NCI-H226 (cell line): ENCODE measurements at places on chromosomes 7 and 10.
A peak's percentile ranks its signal among the peaks of the same experiment; 100 is the strongest.

DNA sequence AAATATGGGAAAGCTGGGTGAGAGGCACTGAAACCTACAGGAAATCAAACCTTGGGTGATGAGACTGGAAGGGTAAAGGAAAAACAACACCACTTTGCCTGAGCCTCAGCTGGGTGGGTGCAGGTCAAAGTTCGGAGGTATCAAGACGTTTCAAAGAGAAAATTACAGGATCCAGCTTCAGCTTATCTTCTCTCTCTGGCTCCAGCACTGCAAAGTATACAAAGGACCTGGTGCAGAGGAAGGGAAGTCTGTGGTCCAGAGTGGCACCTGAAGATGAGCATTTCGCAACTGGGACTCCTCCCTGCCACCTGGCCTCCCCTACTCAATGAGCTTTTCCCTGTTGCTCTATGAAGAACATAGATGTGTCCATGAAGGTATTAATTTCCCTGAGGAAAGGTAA lies 6.4 kb upstream of the FXYD4 start:
- no peak for DNase-seq

GRCh38 chr10:6114805-6115341 lies 26.0 kb downstream of the RBM17 start:
- peak; percentile 9 for DNase-seq

DNA sequence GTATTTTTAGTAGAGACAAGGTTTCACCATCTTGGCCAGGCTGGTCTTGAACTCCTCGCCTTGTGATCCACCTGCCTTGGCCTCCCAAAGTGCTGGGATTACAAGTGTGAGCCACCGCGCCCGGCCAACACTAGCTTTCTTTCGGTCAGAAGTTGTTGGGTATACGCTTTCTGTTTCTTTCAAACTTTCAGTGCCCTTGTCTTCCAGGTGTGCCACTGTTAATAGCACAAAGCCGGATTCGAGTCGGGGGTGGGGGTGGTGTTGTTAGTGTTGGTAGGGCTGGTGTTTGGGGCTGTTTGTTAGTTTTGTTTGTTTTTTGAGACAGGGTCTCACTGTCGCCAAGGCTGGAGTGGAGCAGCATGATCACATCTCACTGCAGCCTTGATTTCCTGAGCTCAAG lies 33.8 kb upstream of the NANOS1 start:
- no peak for DNase-seq

GRCh38 chr7:87032604-87033339 lies 26.7 kb downstream of the ELAPOR2 start:
- no peak for DNase-seq

GRCh38 chr7:137846549-137846826 lies 286 bp downstream of the DGKI start:
- no peak for DNase-seq

- no peak for DNase-seq
Observed at GRCh38 chr10:116777006-116777405, 34.6 kb upstream of the HSPA12A start.

GRCh38 chr7:83306502-83306901 lies 143.8 kb upstream of the PCLO start:
- no peak for DNase-seq

- DNase-seq, result no peak
Observed at GRCh38 chr10:35336921-35337823, 863 bp downstream of the CCNY start.

DNA sequence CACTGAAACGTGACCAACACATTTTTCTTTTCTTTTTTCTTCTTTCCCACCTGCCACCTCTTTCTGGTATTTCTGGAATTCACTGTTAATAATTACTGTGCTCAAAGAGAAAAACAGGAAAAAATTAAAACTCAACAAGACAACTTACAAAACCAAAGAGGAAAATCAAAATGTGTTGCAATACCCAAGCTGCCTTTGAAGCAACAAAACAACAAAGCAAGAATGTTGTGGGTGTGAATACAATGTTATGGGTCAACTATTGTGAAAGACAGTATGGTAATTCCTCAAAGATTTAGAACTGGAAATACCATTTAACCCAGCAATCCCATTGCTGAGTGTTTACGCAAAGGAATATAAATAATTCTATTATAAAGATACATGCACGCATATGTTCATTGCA lies 415.1 kb downstream of the GFRA1 start:
- peak; percentile 4 for DNase-seq

GRCh38 chr7:35992436-35992835 lies 160.6 kb upstream of the EEPD1 start:
- DNase-seq, result no peak

GRCh38 chr7:9231630-9232121 lies 798.3 kb downstream of the NXPH1 start:
- no peak for DNase-seq

- no peak for DNase-seq
Observed at GRCh38 chr7:129576138-129576537, 35.4 kb upstream of the NRF1 start.

GRCh38 chr7:139916717-139917395 lies 87.8 kb downstream of the TBXAS1 start:
- no peak for DNase-seq

DNA sequence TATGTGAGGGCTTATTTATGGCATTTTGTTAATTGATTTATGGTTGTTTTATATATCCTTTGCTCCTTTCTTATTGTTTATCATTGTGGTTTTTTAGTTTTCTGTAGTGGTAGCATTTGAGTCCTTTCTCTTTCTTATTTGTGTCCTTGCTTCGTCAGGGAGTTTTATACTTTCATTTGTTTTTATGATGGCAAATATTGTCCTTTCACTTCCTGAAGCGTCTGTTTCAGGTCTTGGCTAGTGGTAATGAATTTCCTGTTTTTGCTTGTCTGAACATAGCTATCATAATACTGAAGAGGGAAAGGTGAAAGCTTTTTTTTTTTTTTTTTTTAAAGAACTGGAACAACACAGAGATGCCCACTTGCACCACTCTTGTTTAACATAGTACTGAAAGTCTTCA lies 228.2 kb downstream of the ATRNL1 start:
- no peak for DNase-seq

GRCh38 chr7:77288676-77289320 lies 89.2 kb upstream of the FGL2 start:
- DNase-seq, result no peak

GRCh38 chr7:30019960-30020359 lies 6.5 kb downstream of the FKBP14 start:
- no peak for DNase-seq

DNA sequence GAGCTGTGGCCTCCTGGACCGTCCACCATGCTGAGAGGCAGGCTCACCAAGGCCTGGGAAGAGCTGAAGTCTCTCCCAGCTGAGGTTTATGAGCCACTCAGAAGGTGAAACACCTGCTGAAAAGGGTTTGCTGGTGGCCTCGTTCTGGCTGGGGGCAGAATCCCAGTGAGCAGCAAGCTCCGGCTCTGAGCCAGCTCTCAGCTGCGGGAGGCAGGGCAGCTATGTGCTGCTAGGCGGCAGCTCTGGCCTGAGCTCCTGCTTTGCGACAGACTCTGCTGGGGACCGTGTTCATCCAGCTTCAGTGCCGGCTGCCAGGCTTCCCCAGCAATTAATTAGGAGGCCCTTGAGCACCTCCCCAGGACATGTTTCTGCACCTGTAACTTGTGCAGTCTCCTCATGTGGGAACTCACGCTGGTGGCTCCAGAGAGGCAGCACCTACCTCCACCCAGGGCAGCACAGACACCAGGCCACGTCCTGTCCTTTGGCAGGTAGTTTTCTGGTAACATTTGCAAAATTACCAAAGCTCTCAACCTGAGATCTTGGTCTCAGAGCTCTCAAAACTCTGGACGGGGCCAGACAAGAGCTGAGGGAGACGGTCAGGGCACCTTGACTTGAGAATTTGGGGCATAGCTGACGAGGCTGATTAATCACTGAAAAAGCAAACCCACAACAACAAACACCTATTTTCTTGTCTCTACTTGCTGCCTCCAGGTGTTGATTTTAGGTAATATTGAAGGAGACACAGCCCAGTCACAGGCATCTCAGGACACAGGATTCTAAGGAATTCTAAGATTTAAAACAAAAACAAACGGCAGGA lies 185.0 kb downstream of the TCERG1L start:
- DNase-seq, result no peak

- DNase-seq, result no peak
Observed at GRCh38 chr10:100984672-100985177, 2.6 kb downstream of the MRPL43 start.

GRCh38 chr7:107744345-107744750 lies 406 bp downstream of the CBLL1 start:
- DNase-seq, result no peak

GRCh38 chr7:33196221-33196620 lies 66.9 kb downstream of the BBS9 start:
- peak; percentile 70 for DNase-seq

GRCh38 chr7:34308595-34308994 lies 349.4 kb upstream of the NPSR1 start:
- DNase-seq, result no peak

- no peak for DNase-seq
Observed at GRCh38 chr10:132255489-132256344, 52.0 kb downstream of the STK32C start.

GRCh38 chr7:101581891-101582290 lies 47.2 kb downstream of the MYL10 start:
- DNase-seq, result no peak

GRCh38 chr10:33134011-33134751 lies 176.2 kb upstream of the ITGB1 start:
- peak; percentile 90 for DNase-seq

- no peak for DNase-seq
Observed at GRCh38 chr10:96457341-96457740, 56.4 kb downstream of the TLL2 start.

DNA sequence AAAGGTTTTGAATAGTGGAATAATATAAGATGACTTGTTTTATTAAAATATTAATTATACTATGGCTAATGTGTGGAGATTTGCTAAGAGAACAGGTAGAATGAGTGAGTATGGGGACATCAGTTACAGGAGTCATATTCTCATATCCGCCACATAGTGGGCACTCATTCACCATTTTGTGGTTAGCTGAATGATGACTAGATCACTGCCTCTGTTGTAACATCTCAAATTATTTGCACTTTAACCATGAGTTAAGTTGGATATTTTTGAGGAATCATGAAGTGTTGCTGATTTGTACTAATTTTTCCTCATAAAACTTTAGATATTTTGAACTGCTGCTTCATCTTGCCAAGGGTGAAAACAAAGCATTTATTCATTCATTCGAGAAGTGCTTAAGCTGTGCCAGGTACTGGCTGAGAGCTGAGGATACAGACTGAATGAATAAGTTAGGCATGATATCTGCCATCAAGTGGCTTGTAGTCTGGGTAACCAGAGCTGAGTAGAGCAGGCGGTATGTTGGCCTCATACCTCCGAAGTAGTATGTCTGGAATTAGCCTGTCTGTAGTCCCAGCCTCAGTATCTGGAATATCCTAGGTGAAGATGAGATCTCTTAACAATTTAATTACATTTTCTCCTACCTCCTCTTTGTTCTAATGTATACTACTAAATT lies 100.5 kb downstream of the ZEB1 start:
- DNase-seq, result peak; percentile 54

DNA sequence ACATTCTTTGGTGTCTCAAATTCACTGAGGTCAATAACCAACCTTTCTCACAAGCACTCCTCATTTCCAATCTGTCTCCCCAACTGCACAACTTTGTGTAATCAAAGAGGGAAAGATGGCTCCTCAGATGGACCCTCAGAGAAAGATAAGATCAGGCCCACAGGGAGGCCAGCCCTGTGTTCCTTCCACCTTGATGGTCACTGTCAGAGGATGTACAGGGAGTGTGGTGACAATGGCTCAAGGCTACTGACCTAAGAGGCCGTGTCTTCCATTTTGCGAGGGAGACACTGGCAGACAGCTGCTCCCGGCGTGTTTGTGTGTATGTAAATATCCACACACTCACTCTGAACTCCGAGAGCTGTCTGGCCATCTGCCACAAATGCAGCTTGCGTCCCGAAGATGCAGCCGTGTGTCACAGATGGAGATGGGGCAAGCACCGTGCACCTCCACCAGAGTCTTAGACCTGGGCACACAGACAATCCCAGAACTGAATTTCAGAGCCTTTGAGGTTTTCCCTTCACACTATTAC lies 712.1 kb upstream of the NRP1 start:
- no peak for DNase-seq

DNA sequence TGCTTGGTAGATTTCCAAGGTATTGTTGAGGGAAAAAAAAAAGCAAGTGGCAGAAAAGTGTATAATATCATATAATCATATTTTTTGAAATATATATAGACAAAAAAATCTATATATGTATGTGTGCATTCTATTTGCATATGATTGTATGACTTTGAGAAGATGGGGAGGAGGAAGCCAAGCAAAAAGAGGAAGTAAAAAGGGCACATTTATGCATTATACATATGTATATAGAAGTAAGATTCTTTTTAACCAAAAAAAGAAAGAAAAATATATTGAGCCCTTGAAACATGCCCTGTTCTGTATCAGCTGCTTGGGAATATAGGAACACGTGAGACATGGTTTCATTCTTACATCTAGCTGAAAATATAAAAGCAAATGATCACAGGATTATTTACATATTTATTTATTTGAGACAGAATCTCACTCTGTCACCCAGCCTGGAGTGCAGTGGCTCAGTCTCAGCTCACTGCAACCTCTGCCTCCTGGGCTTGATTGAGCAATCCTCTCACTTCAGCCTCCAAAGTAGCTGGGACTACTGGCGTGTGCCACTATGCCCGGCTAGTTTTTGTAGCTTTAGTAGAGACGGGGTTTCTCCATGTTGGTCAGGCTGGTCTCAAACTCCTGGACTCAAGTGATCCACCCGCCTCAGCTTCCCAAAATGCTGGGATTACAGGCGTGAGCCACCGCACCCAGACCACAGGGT lies 18.0 kb upstream of the SLF2 start:
- no peak for DNase-seq

DNA sequence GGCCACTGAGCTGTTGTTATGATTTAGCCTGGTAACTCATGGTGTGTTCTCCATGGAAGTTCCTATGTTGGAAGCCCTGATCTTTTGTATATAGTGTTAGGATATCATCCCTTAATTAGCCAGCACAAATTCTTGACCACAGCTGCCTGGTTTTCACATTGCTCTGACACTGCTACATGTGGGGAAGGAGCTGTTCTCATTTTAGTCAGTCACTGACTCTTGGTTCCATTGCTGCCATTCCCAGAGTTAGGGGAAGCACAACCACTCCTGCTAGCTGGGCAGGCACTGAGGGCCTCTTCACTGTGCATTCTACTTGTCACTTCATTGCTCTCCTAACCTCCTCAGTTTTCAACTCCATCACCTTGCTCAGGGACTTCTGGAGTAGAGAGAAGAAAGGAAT lies 98.4 kb upstream of the GJD4 start:
- no peak for DNase-seq

GRCh38 chr10:22629126-22629525 lies 85.3 kb downstream of the PIP4K2A start:
- DNase-seq, result peak; percentile 42

DNA sequence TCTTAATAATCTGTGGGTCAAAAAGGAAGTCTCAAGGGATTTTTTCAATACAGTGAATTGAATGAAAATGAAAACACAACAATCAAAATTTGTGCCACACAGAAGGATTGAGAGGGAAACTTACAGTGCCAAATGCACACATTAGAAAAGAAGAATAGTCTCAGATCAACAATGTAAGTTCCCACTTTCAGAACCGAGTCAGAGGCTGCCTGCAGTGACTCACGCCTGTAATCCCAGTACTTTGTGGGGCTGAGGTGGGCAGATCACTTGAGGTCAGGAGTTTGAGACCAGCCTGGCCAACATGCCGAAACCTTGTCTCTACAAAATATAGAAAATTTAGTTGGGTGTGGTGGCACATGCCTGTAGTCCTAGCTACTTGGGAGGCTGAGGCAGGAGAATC lies 12.5 kb upstream of the KEL start:
- no peak for DNase-seq
